SK-N-SH (cell line): ENCODE measurements at places on chromosomes 16 and 17. TPM values are rescaled to one million over a fixed set of nuclear protein-coding genes. Genes with fewer than 3 reads are reported as not detected.

Gene NGFR
- 0.44 and 0.76 TPM in 2 replicates for polyA plus RNA-seq

DNA sequence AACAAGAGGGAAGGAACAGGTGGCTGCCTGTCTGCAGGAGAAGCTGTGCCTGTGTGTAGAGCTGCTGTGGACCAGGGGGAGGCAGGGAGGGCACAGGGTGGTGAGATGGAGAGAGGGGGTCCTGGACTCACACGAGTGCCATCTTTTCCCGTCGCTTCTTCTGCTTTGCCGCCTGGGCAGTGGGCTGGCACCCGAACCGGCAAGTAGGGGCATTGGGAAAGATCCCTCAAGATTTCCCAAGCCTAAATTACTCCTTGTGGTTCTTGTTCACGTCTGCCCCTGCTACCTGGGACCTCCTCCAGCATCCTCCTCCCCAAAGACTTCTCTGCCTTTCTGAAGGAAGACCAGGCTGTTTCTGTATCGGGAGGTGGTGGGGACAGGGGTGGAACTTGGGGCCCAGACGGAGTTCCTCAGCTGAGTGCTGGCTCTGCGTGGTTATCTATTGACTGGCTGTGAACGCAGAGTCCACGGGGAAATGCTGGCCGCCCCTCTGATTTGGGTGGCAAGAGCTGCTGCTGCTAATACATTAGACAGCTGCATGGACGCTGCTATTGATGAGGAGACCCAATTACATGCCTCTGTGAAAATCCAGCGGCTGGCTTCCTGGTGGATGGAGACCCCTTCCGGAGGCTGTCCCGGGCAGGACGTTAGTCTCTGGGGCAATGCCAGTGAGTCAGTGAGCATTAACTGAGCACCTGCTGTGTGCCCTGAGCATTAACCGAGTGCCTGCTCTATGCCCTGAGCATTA lies 114.5 kb downstream of the OR1D5 start:
- DNase-seq = no peak

DNA sequence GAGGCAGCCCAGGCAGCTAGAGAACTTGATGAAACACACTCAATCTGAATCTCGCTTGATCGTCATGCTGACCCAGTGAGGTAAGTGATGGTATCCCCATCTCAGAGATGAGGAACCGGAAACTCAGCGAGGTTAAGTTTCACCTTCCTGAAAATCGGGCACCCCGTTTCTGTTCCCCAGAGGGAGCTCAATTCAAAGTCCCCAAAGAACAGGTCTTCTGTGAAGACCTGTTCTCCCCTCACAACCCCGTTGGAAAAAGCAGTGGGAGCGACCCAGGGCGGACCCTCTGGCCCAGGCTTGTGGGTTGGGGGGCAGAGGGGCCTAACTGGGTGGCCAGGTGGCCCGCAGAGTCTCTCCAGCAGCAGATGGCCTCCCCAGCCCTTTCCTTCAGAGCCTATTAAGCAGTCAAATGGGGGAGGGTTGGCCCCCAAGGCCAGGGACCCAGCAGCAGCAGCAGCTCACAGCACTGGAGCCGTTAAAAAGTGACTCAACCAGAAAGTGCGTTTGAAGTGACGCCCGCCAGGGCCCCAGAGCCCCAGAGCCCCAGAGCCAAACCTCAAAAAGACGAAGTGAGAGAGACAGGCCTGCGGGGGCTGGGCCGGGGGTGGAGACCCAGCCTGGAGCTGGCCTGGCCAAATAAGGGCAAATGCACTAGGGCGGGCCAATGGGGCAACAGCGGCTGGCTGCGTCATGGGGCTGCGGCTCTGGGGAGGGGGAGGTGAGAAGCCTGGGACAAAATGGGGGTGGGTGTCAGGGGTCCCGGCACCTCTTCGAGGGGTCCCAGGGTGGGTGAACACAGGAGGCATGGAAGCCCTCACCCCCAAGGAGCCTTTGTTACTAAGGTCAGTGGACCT lies 9.2 kb upstream of the TSPOAP1 start:
- no peak for DNase-seq

DNA sequence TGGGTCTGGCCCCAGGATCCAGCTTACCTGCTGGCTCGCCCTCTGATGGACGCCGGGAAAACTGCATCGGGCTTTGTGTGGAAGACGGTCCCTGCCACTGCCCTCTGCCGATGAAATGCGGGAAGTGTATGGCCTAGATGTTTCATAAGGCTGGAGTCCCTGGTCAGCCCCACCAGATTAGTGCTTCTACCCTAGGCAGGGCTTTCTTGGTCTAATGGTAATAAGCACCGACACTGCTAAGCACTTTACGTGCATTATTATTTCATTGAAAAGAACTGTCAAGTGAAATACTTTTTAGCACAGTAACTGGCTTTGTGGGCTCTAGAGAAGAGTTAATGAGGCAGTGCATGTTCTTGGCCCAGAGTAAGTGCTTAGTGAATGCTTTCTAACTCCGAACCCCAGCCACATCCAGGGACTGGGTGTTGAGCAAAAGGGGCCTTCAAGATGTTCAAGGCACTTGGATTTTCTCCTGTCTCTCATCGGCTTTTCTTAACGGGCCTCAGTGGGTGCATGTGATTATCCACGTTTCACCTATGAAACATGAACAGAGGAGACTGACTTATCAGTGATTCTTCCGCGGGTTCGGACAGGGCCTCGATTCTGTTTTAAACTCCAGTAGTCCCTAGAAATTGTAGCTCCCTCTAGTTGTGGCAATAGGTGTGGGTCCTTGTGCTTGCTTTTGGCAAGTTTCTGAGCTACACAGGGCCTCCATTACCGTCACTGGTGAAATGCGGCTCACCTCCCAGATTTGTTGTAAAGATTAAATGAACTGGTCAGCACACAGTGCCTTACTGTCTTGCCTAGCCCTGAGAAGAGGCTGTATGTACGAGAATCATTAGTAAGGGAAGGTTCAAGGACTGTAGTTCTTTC lies 6.6 kb downstream of the TRAF4 start:
- peak; percentile 87 for DNase-seq

DNA sequence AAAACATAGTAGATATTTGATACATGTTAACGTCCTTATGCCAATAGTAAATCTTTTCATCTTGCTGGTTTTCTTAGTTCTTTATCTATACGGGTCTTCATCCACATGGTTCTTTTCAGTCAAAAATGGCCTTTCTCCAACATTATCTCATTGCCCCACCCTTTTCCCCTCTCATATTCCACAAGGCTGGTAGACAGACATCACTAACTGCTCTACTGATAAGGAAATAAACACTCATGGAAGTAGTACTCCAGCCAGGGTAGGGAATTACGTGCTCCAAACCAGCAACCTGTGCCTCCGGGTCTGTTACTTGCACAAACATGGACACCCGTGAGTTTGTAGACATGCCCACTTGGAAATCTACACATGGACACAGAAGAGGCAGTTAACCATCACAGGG lies 141.4 kb downstream of the XYLT1 start:
- DNase-seq = no peak

- no peak for DNase-seq
These were observed 50.0 kb downstream of the SF3B3 start for GRCh38 chr16:70573451-70574121.

GRCh38 chr17:77808686-77809425 lies 149.6 kb upstream of the TNRC6C start:
- DNase-seq = no peak

DNA sequence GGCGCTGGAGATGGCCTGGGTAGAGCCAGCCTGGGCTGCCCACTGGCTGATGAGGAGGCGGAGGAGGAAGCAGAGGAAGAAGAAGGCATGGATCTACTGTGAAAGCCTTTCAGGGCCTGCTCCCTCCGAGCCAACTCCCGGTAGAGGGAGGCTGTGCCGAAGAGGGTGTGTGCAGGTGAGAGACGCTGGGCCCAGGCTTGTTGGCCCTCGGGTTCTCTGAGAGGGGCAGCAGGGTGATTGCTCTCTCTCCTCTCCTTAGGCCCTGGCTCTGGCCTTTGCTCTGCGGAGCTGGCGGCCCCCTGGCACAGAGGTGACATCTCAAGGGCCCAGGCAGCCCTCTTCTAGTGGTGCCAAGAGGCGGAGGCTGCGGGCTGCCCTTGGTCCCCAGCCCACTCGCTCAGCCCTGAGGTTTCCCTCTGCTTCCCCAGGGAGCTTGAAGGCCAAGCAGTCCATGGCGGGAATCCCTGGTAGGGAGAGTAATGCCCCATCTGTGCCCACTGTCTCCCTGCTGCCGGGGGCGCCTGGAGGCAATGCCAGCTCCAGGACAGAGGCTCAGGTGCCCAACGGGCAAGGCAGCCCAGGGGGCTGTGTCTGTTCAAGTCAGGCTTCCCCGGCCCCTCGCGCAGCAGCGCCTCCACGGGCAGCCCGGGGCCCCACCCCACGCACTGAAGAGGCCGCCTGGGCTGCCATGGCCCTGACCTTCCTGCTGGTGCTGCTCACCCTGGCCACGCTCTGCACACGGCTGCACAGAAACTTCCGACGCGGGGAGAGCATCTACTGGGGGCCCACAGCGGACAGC lies 3.6 kb downstream of the TP53I13 start:
- peak; percentile 68 for DNase-seq

GRCh38 chr17:49511810-49512209 lies 16.7 kb downstream of the NGFR start:
- peak; percentile 80 for DNase-seq

Gene TCAP
- 0.43 and 0.67 TPM in 2 replicates for polyA plus RNA-seq

Gene KRT33B
- polyA plus RNA-seq = 0.08 TPM in 1 of 2 replicates, not detected in the other

Gene DPEP3
- not detected in 2 replicates for polyA plus RNA-seq

DNA sequence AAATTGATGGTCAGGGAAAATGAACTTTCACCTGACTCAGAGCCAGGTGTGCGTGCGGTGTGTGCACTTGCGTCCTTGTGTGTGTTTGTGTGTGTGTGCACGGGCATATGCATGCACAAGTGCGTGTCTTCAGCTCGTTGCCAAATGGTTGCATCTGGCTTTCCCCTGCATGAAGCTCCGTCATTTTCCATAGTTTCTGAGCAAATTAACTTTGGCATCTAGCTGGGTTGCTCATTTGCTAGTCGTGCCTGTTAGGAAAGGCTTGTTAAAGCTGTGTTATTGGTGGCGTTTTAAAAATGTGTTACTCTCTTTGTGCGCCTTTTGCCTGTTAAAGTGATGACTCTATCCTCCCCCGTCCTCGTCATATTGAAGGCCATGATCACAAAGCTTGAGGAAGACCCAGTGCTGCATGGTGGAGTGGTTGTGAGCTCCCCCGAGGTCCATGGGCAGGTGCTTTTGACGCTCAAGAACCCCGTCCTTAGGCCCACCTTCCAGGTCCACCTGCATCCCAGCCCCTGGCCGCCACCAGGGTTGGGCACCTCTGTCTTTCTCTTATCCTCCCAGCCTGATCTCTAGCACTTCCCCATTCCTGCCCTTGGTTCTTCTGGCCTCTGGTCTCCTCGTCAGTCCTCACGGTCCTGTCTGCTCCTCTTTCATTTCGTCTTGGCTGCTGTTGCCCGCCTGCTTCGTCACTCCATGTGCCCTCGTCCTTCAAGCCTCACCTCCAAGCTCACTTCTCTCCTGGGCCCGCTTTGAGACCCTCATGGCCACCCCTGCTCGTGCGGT lies 355.8 kb downstream of the SNX29 start:
- DNase-seq = no peak

- no peak for DNase-seq
These were observed 5.3 kb downstream of the RNF166 start for GRCh38 chr16:88700636-88701482.

DNA sequence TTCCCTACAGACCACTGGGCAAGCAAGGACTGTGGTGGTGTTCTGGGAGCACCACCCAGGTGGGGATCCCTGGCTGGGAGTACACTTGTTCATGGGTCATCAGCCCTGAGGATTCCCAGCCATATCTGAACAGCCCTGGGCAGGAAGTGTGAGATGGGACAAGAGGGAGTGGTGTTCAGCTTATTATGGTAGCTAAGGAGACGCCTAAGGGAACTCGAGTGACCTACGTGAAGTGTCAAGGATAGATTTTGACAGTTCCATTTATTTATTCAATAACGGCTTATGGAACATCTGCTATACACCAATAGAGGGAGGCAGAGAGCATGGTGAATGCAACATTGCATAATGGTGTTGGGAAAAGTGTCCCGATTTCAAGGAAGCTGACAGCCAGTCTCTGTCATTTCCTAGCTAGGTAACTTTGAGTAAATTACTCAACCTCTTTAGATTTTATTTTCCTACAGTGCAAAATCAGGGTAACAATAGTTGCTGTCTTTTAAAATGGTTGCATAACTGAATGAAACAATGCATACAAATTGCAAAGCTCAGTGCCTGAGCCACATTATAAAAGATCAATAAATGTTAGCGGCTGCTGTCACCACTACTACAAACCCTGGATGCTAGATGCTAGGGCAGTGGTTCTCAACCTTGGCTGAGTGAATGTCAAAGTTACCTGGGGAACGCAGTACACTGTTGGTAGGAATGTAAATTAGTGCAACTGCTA lies 534.1 kb downstream of the GRIN2A start:
- DNase-seq = peak; percentile 33

Gene TBC1D3
- not detected in 2 replicates for polyA plus RNA-seq

DNA sequence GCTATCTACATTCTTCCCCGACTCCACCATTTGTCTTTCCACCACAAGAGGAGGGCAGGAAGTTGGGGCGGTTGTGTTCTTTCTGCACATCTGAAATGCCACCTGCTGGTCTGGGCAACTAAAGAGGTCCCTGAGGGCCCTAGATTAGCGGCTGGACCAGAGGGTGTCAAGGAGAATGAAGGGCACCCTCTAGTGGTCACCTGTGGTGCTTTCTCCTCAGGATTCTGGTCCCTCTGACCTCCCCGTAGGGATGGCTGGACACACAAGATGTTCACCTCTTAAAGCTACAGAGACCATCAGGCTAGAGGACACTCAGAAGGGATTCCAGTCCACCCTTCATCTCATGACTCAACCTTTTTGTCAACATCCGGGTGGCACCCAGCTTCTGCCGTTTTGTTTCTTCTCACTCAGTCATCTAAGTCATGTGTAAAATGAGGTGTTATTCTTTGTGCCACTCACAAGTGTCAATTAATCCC lies 2.9 kb upstream of the SCIMP start:
- peak; percentile 72 for DNase-seq

Gene EPOP
- polyA plus RNA-seq = 2.7 and 3.1 TPM in 2 replicates

Gene DCXR
- polyA plus RNA-seq = 153 and 190 TPM in 2 replicates

DNA sequence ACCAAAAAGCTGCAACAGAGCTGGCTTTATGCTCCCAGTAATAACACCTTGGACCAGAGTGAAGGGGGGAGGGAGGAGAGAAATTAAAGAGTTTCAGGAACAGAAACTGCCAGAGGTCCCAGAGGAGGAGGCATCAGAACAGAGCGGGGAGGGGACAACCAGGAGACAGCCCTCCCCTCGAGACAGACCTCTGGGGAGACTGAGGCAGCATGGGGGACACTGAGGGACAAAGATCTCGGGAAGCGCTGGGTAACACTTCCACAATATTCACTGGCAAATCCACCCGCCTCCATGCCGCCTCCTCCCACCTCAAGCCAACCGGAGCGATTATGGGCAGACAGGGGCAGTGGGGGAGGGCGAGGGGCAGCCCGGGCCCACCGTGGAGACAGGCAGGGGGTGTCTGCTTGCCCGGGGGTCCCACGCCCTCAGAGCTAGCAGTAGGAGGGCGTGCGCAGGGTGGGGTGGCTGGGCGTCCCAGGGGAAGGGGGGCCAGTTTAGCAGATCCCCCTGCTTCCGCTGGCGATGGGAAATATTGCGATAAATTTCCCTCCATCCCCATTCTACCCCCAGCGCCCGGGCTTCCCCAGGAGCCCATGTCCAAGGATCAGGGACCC lies 1.2 kb downstream of the PCGF2 start:
- no peak for DNase-seq

GRCh38 chr16:82108100-82108499 lies 61.9 kb downstream of the MPHOSPH6 start:
- no peak for DNase-seq

Gene TMEM204
- polyA plus RNA-seq = 2.1 and 2.3 TPM in 2 replicates

Gene GUCY2D
- not detected in 2 replicates for polyA plus RNA-seq

Gene DOC2A
- 10.3 and 10.4 TPM in 2 replicates for polyA plus RNA-seq
